ENCODE measurements at places on chromosomes 1 and 21.

DNA sequence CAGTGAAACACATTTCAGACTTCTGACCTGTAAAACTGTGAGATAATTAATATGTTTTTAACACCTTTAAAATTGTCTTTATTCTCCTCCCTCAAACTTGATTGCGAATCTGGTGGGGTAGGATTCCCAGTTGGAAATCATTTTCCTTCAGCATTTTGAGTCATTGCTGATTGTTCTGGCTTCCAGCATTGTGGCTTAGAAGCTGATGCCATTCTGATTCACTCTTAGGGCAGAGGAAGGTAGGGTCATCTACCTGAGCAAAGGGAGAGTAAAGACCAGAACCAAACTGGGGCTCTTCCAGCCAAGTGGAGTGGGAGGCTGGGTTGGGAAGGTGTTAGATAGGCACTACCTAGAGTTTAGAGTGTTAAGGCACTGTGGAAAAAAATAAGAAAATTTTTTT is 61.2 kb downstream of the MPZL1 start:
- no peak for DNase-seq

DNA sequence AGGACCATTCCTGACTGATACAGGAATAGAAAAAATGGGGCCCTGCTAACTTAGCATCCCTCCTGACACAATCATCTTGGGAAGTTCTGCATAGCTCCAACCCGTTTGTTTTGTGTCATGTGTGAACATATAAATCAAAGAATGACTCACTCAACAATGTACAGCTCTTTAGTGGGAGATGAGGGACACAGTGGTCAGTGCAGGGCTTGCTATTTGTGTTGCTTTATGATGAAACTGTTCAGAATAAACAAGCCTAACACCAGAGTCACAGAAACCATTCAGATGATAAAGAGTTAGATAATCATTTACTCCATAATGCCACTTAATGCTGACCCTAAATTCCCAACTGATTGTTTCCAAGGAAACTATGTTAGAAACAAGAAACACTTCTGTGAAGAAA is 154.2 kb upstream of the ZNHIT6 start:
- DNase-seq, result peak; percentile 7

DNA sequence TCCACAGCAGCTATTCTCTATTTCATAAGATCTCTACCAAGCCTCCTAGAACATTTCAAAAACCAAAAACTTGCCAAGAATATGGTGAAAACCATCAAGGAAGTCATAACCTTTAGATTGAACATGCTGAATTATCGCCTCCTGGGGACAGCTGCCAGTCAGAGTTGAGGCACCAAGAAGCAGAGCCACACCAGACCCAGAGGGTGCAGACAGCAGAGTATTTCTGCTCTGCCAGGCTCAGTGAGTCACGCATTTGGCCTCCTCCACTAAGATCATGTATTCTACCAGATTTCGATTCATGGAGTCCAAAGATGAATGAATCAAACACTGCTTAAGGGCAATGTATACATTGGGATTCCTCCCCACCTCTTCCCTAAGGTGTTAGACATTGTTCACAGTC is 2.1 kb downstream of the F3 start:
- no peak for DNase-seq

DNA sequence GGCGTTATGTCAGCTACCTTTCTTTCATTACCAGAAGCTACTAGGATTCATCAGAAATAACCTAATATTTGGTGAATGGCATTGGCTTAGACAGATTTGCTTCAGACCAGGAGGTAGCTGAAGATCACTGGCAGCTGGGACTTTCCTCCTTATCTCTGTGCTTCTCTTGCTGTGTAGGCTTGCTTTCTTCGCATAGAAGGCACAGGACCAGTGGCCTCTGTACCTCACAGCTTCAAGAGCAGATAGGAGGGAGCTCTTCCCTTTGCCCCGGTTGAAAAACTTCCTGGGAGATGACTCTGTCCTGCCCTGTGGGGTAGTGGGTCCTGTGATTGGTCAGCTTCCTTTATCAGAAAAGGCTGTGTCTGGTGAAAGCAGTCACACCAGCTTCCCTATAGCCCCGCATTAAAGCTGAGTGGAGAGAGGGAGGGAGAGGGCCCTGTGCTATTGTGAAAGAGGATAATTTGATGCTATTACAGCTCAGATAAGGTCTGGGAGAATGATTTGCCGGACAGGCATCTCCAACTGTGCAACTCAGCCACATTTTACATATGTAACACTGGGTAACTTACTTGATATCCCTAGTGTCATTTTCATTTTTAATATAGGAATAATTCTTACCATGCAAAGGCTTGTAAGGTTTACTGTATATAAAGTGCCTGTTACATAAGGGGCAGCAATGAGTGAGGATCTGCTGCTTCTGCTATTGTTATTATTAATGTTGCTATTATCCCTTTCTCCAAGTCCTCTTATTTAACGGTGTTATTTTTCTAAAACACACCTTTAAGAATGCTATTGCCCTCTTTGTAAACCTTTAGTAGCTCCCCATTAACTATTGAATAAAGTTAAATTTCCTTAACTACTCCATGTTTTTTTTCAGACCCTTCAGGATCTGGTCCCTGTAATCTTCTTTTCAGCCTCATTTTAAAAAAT is 31.6 kb downstream of the OSBPL9 start:
- peak; percentile 77 for DNase-seq

DNA sequence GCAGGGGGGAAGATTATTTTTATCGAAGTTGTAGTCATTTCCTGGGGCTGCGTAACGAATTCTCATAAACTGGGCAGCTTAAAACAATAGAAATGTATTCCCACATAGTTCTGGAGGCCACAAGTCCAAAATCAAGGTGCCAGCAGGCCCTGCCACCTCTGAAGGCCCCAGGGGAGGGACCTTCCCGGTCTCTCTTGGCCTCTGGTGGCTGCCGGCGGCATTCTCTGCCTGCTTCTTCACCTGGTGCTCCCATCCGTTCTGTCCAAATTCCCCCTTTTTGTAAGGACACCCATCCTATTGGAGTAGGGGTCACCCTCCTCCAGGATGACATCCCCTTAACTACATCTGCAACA is 92.8 kb downstream of the PDE9A start:
- DNase-seq, result no peak

GRCh38 chr1:169161496-169162194 is 55.2 kb downstream of the ATP1B1 start:
- DNase-seq, result no peak

DNA sequence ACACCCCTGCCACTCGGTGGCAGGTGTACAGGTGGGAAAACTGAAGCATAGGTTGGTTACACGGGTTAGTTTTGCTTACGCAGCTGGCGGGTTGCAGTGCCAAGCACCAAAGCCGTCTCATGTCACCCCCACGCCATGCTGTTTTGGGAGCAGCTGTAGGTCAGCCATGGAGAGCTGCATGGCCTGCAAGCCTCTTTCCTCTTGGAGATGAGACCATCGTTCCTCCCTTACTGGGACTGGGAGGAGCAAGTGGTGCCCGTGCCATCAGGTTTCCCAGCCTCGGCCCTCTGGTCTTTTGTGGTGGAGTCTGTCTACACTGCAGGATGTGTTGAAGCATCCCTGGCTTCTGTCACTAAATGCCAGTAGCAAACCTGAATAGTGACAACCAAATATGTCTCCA is 46.9 kb downstream of the AJAP1 start:
- no peak for DNase-seq

- no peak for DNase-seq
Observed at GRCh38 chr1:163094589-163094988, 25.4 kb downstream of the RGS4 start.

GRCh38 chr21:24375201-24375600 is 1232.1 kb downstream of the MRPL39 start:
- no peak for DNase-seq

DNA sequence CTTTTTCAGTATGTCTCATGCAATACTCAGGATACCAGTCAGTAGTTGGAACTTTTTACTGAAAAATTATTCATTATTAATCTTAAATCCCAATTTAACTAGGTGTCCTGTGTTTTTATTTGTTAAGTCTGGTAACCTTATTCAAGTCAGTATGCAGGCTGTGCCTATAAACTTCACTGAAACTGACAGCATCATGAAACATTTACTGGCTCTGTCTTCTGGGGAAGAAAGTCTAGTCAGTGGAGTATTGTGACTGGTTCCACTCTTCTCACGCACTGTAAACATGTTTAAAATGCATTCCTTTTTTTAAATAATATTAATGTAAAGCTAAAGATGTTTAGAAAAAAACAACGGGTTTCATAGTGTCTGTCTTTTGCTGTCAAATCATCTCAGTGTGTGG is 739.7 kb downstream of the LTN1 start:
- no peak for DNase-seq

DNA sequence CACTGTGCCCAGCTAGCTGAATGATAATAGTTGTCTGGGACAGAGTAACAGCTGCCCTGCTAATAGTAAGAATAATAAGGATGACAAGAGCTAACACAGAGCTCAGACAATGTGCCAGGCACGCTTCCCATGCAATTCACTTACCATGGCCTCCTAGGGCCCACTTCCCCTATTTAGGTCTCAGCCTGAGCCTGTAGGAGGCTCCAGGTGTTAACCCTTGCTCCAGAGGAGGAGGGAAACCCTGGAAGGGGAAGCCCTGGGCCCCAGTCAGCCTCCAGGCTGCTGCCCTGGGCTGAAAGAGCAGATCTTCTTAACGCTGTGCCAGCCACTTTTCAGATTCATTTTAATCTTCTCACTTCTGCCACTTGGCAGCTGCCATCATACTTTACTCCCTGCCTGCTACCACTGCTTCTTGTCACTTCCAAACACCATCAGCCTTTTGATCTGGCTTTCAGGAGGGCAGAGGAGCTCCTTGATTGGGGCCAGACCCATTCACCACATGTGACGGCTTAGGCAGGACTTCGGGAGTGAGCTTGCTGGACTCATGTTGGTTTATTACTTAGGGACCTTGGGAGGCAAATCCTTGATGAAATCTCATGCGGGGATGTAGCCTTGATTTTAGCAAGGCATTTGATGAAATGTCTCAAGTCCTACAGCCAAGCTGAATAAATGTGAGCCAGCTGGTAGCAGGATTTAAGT is 66.7 kb upstream of the PARP1 start:
- no peak for DNase-seq

- peak; percentile 34 for DNase-seq
Observed at GRCh38 chr21:31660259-31660565, 719 bp downstream of the SOD1 start.

- DNase-seq, result no peak
Observed at GRCh38 chr1:76185207-76185606, 110.7 kb downstream of the ST6GALNAC3 start.

DNA sequence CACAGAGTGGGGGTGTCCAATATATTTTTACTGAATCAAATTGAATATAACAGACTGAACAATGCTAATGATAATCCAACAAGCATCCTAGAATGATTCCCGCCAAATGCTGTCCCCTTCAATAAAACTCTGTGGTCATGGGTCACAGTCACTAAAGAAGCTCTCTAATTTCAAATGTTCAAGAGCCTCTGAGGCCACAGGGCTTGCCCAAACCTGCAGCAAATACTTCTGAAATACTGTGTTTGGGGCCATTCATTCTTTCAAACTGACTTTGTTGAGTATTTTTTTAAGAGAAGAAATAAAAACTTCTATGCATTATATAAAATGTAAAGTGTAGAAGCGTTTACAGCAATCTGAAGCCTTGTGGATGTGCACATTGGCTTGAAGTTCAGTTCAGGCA is 7.6 kb upstream of the BEND5 start:
- DNase-seq, result no peak

GRCh38 chr1:110012100-110012780 is 22.2 kb upstream of the STRIP1 start:
- DNase-seq, result no peak

- no peak for DNase-seq
Observed at GRCh38 chr21:39961251-39961650, 94.0 kb downstream of the PCP4 start.

- DNase-seq, result peak; percentile 46
Observed at GRCh38 chr1:21508580-21509350, 458 bp upstream of the ALPL start.

DNA sequence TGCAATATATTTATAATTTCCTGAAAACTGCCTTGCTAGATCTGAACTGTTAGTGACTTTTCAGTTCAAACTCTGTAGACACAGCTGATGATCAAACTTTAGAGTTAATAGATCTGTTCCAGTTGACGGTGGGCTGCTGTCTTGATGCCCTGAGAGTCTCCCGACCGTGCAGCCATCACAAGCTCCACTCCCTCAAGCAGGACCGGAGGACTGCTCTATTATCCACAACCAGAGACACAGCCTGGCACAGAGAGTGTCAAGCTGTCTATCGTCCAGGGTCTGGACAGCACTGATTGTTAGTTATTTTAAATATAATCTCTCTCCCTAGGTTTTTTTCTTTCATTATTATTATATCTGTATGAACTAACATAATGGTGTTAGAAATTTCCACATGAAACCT is 8.0 kb downstream of the CHODL start:
- no peak for DNase-seq

- peak; percentile 95 for DNase-seq
Observed at GRCh38 chr1:244862699-244863490, 1.4 kb downstream of the HNRNPU start.

- DNase-seq, result peak; percentile 39
Observed at GRCh38 chr21:29376556-29376955, 77.8 kb downstream of the BACH1 start.

- DNase-seq, result no peak
Observed at GRCh38 chr1:40593449-40594186, 62.2 kb downstream of the ZNF684 start.

- no peak for DNase-seq
Observed at GRCh38 chr1:30048905-30049304, 674.5 kb downstream of the MATN1 start.

GRCh38 chr1:169326261-169326955 is 41.2 kb downstream of the NME7 start:
- peak; percentile 48 for DNase-seq

DNA sequence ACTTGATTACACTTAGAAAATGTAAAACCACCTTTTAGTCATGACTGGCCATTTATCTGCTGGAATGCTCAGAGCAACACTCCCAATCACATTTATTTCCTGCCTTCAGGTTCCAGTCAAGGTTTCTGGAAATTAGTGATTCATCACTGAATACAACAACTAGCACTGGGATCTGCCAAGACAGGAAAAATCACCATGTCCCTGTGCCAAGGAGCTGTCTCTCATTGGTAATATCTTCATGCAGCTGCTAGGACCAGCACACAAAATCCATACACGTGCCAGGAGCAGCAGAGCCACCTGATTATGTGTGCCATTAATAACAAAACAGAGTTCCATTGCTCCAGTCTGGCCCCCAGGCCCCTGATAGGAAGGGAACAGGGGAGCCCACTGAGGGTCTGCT is 194.6 kb downstream of the TNR start:
- no peak for DNase-seq

DNA sequence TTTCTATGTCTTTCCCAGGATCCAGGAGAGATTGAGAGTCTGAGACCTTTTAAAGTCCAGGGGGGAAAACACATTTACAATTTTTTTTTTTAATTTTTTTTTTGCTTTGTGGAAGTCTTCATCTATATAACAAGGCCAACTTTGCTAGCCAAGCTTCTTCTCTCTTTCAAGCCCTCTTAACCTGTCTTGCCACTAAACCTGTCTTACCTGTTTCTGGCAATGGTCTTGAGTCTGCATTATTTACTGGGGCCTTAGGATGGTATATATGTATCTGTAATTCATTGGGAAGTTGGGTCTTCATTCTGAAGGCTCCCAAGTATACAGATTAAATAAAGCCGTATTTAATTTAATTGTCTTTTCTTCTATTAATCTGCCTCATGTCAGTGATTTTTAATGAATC is 750.9 kb upstream of the B3GALT2 start:
- DNase-seq, result no peak

Measured in ACHN (cell line).